NCI-H2081 treated with DMSO at 0.1 percent for 48 hours (cell line): ENCODE measurements at places on chromosomes 16 and 17.

GRCh38 chr17:57682701-57683100, 62.4 kb downstream of the CCDC182 start:
- no peak for DNase-seq

- DNase-seq, result no peak
Observed at GRCh38 chr17:61457226-61457983, 5.2 kb downstream of the TBX4 start.

- no peak for DNase-seq
Observed at GRCh38 chr16:52906281-52906680, 146.4 kb downstream of the CHD9NB start.

DNA sequence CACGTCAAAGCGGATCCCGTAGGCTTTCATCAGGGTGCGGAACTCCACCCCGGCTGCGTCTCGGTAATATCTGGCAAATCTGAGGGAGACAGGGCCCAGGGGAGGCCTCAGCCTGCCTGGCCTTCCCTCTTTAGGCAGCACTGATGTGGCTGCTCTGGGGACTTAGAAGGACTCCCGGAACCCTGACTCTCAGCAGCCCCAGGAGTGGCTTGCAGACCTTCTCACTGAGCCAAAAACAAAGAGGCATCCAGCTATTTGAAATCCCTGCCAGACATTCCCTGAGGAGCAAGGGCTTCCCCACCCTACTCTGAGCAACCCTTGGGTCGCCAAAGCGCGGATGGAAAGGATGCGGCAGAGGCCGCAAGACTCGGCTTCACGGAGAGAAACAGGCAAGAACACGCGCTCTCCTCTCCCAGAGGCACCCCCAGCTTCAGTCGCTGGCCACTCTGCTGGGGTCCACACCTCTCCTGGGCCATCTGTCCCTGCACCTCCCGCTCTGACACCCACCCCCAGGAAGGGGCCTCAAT, 7.9 kb downstream of the P2RX5 start:
- no peak for DNase-seq

DNA sequence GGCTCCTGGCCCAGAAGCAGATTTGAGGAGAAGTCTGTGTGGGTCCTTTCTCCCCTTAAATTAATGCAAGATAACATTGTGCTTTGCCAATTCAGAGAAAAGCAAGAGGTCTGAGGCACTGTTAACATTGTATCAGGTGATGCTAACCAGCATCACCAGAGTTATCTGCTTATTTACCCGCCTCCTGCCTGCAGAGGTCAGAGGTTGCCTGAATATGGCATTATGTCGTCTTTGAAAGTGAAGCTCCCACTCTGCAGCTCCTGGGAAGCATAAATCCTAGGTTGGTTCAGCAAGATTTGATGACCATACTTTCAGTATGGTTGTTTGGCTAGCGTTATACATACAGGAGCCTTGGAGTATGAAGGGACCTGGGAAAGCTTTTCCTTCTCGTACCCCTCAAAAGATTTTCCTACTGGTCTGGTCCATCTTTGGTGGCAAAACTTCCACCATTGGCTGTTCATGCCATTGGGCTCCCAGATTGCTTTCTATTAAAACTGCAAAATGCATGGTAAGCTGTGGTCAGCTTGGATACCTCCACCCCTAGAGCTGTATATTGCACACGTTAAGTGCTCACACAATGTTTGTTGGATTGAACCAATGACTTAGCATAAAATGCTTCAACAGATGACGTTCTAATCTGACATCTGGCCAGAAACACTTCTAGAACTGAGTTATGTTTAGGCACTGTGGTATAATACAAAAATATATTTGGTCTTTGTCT, 24.1 kb downstream of the CHD9 start:
- no peak for DNase-seq

DNA sequence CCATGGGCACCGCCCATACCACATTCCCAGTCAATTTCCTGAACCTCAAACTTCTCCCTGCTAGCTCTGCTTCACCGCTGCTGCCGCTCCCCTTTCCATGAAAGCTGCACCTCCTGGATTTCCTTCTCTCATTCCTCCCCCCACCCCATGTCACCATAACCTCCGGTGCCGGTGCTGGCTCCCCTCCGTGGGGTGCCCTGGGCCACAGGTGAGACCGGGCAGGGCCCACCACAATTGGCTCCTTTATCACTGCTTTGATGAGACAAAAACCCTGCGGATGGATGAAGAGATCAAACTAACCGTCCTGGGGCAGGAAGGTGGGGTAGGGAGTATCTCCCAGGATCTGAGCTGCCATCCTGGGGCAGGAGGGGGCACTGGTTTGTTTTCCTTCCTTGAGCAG, 111.3 kb upstream of the LHX1 start:
- DNase-seq, result no peak

DNA sequence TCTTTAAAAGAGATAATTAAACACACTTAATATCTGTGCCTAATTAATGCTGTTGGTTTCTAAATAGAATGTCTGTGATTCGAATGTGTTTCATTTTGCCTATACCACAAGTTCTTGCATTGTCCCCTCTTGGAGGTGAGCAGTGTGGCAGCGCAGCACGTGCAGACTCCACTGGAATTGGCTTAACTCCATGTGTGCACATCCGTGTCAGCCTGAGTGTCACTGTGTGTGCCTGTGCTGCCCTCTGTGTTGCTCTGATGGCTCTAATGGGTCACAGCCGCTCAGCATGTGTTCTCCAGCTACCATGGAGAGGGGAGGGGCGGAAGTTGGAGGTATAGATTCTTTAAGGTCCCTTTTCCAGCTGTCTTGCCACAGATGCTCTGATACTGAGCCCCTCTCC, 226.6 kb downstream of the SPECC1 start:
- DNase-seq, result no peak

DNA sequence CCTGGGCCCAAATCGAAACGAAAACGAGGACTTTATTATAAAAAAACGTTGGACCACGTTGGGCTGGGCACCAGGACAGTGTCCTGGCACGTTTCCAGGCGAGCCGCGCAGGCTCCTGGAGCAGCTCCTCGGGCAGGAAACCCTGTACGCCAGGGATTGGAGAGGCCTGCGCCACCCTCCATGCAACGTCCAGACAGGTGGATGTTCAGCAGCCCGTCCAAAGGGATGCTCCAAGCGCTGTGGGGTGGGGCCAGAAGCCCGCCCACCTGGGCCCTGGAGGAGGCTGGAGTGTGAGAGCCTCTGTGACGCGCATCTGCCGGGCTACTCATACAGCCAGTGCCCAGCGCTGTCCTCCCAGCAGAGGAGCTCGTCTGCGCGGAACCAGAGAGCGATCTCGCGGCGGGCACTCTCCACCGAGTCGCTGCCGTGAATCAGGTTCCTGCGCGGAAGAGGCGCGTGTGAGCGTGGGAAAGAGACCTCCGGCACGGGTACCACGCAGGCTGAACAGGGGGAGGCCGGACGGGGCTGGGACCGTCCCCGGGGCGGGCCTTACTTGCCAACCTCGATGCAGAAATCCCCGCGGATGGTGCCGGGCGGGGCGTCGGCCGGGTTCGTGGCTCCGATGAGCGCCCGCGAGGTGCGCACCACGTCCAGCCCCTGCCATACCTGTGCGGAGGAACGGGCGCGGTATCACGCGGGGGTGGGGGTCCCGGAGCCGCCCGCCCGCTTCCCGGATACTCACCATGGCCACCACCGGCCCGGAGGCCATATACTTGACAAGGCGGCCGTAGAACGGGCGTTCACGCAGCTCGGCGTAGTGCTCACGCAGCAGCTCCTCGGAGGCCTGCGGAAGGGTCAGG, 785 bp downstream of the NME3 start:
- DNase-seq, result peak; percentile 38

GRCh38 chr16:19708296-19709205, 9.5 kb downstream of the KNOP1 start:
- DNase-seq, result no peak

DNA sequence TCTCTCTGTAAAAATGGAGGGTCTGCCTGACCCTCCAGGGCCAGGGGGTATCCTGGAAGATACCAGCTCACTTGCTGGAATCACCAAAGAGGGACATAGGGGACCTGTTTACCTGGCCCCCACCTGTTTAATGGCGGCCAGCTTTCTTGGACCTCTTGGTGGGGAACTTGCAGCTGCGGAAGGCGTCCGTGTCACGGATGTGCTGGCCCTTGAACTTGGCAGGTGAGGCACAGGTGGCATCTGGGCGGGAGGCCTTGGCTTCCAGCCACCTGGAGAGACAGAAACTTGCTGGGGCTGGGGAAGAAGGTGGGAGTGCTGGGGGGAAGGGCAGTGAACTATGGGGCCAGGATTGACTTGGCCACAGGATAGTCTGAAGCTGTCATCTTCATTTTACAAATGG, 3.5 kb downstream of the CHAD start:
- DNase-seq, result no peak

DNA sequence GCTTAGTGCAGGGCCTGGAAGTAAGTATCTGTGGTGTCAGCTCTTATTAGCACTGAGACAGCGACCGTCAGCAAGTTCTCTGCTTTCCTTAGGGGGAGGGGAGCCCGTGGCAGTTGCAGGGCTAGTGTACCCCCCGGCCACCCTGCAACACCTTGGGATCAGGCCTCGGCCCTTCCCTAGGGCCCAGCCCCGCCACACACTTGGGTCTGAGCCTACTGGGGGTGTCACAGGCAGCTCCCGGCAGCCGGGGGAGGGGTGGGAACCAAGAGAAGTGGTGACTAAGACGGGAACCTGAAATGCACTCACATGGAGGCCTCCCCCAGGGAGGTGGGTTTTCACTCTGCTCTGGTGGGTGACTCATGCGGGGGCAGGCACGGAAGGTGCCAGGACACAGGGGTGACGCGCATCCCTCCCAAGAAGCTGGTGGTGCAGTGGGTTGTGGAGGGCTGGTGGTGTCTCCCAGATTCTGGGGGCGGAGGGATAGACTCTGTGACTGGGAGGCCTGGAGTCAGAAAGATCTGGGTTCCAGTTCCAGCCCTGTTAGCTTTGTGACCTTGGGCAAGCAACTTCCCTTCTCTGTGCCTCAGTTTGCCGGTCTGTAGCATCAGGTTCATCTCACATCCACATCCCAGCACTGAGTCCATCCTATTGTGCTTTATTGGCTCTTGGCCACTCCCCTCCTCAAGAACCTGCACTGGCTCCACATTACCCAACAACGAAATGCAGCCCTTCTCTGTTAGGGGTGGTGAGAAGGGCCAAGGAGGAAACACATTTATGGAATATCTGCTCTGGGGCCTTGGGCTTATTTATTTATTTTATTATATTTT, 44.5 kb downstream of the LAT start:
- no peak for DNase-seq

GRCh38 chr16:10871157-10871991, 5.6 kb upstream of the CIITA start:
- no peak for DNase-seq

- DNase-seq, result no peak
Observed at GRCh38 chr17:67633751-67634211, 84.0 kb upstream of the NOL11 start.

GRCh38 chr17:38918129-38918913, 7.1 kb upstream of the LASP1NB start:
- DNase-seq, result no peak

DNA sequence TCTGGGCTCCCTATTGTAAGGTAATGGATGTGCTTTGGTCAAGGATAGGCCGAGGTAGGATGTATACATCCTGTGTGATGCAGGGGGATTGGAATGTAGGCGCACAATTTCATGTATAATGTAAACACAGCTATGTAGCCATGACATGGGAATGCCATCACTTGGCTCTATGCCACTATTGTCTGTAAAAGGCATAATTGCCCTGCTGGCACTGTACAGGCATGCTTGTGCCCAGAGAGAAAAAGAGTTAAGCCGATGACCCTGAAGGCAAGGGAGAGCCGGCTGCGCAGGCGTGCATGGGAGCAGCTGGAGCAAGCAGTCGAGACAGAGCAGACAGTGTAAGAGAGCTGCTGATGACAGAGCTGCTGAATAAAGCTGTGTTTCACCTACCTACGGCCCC, 212.5 kb upstream of the CPHXL start:
- no peak for DNase-seq

GRCh38 chr16:66409156-66409555, 17.9 kb upstream of the BEAN1 start:
- DNase-seq, result no peak
